Endodermal cell (in vitro differentiated cells): ENCODE measurements at places on chromosomes 1 and 21.
A peak's percentile ranks its signal among the peaks of the same experiment; 100 is the strongest.

DNA sequence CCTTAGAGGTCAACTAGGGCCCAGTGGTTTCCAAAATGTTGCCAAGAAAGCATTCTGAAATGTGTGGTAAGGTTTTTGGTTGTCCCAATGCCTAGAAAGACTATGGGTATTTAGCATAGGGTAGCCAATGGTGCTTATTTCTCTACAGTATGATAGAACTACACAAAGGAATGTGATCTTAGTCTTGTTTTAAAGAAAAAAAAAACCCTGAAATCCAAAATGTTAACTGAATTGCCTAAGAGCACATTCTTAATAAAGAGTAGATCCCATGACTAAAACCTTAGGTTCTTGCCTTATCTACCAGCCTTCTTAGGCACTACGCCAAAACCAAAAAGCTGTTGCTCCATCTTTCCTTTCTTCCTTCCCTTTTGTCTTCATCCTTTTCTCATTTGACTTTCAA, 428.2 kb downstream of the MRPL39 start:
- H3K36me3 ChIP-seq, result no peaks in the 10 kb centered on the region
- no peaks in the 10 kb centered on the region for H3K27me3 ChIP-seq
- no peak overlapping the region for H3K27ac ChIP-seq
- no peaks in the 10 kb centered on the region for H3K4me1 ChIP-seq

DNA sequence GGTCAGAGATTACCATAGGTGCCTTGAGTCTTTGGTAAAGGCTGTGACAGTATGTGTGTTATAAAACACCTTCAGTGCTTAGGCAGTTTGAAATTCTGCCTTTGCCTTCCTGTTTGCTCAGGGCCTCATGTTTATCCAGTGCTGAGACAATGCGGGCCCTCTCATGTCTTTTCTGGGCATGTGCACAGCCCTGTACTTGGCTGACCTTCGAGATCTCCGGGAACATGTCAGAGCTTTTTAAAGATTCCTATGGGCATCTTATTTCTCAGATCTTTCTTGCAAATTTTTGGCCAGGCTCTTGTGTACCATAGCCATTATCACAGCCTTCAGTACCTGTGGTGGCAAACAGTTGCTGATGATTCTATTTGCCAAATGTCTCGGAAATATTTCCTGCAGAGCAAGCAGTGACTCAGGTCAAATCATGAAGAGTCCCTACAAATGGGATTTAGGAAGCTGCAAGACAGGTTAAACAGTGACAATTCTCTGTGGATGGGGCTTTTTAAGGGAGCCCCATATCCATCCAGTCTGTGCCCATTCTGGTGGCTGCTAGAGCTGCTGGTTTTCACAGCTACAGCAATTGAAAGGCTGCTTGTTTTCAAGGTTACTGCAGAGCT, 42.1 kb downstream of the HOOK1 start:
- no peak overlapping the region for H3K27ac ChIP-seq
- DNase-seq, result peak; percentile 58
- peaks cover 4% of the 10 kb centered on the region for H3K4me1 ChIP-seq
- H3K36me3 ChIP-seq, result no peaks in the 10 kb centered on the region
- H3K4me3 ChIP-seq, result no peak overlapping the region

- no peaks in the 10 kb centered on the region for H3K4me1 ChIP-seq
- no peak overlapping the region for H3K4me3 ChIP-seq
These were observed 6.3 kb upstream of the LYST start for GRCh38 chr1:235873045-235873444.

DNA sequence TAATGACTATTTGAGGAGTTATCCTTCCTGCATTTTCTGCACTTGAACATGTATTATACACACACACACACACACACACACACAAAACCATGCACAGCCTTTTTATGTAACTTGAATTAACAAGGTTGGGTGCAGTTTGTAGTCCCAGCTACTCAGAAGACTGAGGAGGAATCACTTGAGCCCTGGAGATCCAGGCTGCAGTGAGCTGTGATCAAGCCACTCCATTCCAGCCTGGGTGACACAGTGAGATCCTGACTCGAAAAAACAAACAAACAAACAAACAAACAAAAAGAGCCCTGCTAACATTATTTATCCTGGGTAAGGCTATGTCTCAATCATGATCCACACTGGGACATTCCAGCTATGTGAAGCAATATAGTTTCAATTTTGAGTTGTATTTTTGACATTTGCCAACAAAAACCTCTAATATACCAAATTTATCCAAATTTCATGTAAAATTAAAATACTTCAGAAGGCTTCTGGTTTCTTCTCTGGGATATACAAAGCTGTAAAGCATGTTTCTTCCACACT, 156.8 kb downstream of the NTPCR start:
- peaks cover 5% of the 10 kb centered on the region for H3K36me3 ChIP-seq
- H3K4me1 ChIP-seq, result no peaks in the 10 kb centered on the region
- no peak overlapping the region for H3K27ac ChIP-seq
- no peaks in the 10 kb centered on the region for H3K27me3 ChIP-seq

GRCh38 chr21:18148401-18148800, 96.2 kb upstream of the CHODL start:
- H3K4me1 ChIP-seq, result no peaks in the 10 kb centered on the region
- H3K27me3 ChIP-seq, result no peaks in the 10 kb centered on the region
- H3K4me3 ChIP-seq, result no peak overlapping the region

- no peak for DNase-seq
- no peaks in the 10 kb centered on the region for H3K4me1 ChIP-seq
- H3K27ac ChIP-seq, result no peak overlapping the region
- no peak overlapping the region for H3K4me3 ChIP-seq
- peaks cover 41% of the 10 kb centered on the region for H3K36me3 ChIP-seq
These were observed 56.8 kb downstream of the RPRD2 start for GRCh38 chr1:150420560-150421265.

DNA sequence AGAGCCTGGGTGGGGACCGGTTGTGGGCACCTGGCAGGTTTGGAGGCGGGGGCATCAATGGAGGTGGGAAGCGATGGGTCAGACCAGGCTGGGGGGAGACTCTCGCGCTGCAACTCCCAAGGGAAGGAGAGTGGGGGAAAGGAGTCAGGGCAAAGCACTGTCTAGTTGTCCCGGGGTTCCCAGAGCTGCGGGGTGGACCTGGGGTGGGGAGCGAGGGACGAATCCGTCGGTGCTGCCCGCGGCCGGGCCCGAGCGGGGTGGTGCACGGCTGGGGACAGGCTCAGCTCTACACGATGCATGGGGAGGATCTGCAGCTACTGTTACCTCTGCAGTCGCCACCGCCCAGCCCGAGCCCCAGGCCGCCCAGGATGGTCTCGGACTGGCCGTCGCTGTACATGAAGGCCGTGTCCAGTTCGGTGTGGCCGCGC, 427 bp downstream of the AKR7A2 start:
- H3K27me3 ChIP-seq, result no peaks in the 10 kb centered on the region
- H3K4me1 ChIP-seq, result peaks cover 3% of the 10 kb centered on the region
- peaks cover 22% of the 10 kb centered on the region for H3K36me3 ChIP-seq
- H3K27ac ChIP-seq, result no peak overlapping the region
- DNase-seq, result peak; percentile 69

DNA sequence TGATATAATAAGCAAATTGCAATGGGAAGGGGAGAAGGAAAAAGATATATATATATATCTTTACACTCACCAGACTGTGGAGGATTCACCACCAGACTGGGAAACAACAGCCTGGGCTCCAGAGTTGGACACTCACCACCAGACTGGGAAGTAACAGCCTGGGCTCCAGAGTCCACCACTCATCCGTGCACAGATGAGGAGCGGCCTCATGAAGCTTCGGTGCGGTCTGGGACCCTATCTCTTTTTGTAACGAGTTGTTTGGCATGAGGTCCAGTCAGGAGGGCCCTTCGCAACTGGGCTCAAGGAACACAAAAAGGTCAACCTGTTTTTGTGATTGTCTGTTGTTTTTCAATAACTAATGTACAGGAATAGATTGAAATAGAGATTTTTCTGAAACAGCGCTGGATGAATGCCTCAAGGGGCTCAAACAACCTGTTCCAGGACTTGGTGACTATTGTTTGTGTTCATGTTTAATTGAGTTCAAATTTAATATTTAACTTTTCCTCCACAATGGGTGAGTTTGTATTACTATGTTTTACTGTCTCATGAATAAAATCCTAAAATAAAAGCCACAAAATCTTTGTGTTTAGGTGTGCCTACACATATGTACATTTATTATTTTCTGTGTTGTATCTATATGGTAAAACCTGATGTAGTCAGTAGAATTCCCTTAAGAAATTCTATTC, 40.1 kb downstream of the S100A10 start:
- no peak overlapping the region for H3K4me3 ChIP-seq
- H3K36me3 ChIP-seq, result no peaks in the 10 kb centered on the region
- DNase-seq, result no peak
- H3K4me1 ChIP-seq, result no peaks in the 10 kb centered on the region

GRCh38 chr21:42413500-42413899, 9.8 kb downstream of the UBASH3A start:
- DNase-seq, result no peak
- H3K36me3 ChIP-seq, result no peaks in the 10 kb centered on the region
- H3K4me3 ChIP-seq, result no peak overlapping the region
- no peak overlapping the region for H3K27ac ChIP-seq
- no peaks in the 10 kb centered on the region for H3K27me3 ChIP-seq

GRCh38 chr1:184930645-184931044, 43.7 kb downstream of the NIBAN1 start:
- no peaks in the 10 kb centered on the region for H3K27me3 ChIP-seq
- no peak overlapping the region for H3K4me3 ChIP-seq
- no peaks in the 10 kb centered on the region for H3K36me3 ChIP-seq
- no peaks in the 10 kb centered on the region for H3K4me1 ChIP-seq
- DNase-seq, result no peak
- no peak overlapping the region for H3K27ac ChIP-seq
